Heart left ventricle (tissue), 16 donors: ENCODE measurements at places on chromosomes 7 and 10. TPM values are rescaled to one million over a fixed set of nuclear protein-coding genes. Genes with fewer than 3 reads are reported as not detected.

DNA sequence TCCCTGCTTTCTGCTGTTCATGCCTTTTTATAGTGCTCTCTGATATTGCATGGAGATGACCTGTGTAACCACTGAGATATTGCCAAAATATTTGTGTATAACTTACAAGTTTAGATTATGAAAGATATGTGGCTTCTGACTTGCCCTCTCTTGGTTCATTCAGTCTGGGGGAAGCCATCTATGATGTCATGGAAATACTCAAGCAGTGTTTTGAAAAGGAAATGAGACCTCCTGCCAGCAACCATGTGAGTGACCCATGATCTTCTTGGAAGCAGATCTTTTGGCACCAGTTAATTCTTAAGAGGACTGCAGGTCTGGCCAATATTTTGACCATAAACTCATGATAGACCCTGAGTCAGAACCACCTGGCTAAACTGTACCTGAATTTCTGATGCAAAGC is 183.0 kb downstream of the THSD7A start:
- H3K36me3 ChIP-seq: no peaks in the 10 kb centered on the region
- H3K27ac ChIP-seq: no peak overlapping the region
- no peak overlapping the region for H3K4me3 ChIP-seq
- H3K27me3 ChIP-seq: no peaks in the 10 kb centered on the region

- H3K4me3 ChIP-seq: no peak overlapping the region
- no peaks in the 10 kb centered on the region for H3K27me3 ChIP-seq
- no peaks in the 10 kb centered on the region for H3K4me1 ChIP-seq
- DNase-seq: no peak
These were observed 55.7 kb upstream of the OGDHL start for GRCh38 chr10:49817845-49818244.

GRCh38 chr10:98539578-98539977 is 92.8 kb upstream of the HPS1 start:
- no peak overlapping the region for H3K4me3 ChIP-seq
- no peaks in the 10 kb centered on the region for H3K27me3 ChIP-seq

DNA sequence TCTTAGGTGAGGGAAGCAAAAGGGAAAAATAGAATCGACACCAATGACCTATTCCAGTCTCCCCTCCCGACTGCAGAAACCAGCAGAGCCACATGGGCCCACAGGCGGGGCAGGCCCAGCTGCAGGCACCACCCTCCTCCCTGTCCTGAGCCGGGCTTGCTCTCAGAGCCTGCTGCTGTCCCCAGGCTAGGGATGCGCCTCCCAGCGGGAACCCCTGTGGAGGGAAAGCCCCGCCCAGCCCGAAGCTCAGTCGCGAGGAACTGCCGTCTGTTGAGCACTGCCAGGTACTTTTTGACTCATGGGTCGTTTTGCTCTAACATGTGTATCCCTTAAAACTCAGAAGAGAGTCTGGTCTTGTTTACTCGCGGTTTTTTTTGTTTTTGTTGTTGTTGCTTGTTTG is 124.5 kb upstream of the RET start:
- H3K4me3 ChIP-seq: no peak overlapping the region
- H3K36me3 ChIP-seq: no peaks in the 10 kb centered on the region
- H3K27me3 ChIP-seq: peaks cover 12% of the 10 kb centered on the region
- peaks cover 6% of the 10 kb centered on the region for H3K4me1 ChIP-seq
- H3K27ac ChIP-seq: no peak overlapping the region

- H3K36me3 ChIP-seq: no peaks in the 10 kb centered on the region
- no peaks in the 10 kb centered on the region for H3K27me3 ChIP-seq
- H3K27ac ChIP-seq: no peak overlapping the region
These were observed 96.2 kb downstream of the C10orf105 start for GRCh38 chr10:71623098-71623985.

GRCh38 chr10:60778971-60779796 is 906 bp downstream of the CDK1 start:
- no peaks in the 10 kb centered on the region for H3K36me3 ChIP-seq
- H3K4me3 ChIP-seq: peak overlapping the region; percentile 66
- no peaks in the 10 kb centered on the region for H3K27me3 ChIP-seq
- no peak overlapping the region for H3K27ac ChIP-seq
- no peaks in the 10 kb centered on the region for H3K4me1 ChIP-seq

DNA sequence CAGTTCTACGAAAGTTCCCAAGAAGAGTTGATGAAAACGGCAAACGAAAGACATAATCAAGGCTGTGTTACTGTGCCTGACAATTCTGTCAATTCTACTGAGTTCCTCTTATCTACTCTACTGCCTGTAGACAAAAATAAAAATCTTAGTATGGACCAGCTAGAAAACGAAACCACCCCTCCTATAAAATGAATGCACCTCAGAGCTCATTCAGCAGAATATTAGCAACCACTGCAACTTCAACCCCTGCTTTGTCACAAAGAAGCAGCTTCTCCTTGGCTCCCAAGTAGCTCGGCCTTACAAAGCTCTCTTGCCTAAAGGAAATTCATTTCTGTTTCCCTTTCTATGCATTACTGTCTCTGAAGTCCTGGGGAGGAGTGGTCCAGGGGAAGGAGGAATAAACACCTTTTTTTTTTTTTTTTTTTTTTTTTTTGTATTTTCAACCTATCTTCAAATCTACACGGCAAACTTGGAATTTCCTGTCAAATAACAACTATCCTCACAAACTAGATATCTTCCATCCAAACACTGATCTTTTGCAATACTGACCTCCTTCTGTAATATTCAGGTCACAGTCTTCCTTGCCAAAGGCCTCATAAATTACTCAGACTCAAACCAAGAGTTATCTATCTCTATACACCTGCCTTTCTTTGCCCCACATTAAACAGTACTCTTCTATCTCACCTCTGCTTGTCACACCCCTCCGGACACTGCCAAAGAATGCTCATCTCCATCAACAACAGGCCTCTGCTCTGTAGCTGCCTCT is 74.3 kb downstream of the GLI3 start:
- H3K27ac ChIP-seq: no peak overlapping the region
- H3K4me1 ChIP-seq: no peaks in the 10 kb centered on the region
- DNase-seq: no peak
- no peak overlapping the region for H3K4me3 ChIP-seq
- H3K27me3 ChIP-seq: no peaks in the 10 kb centered on the region

- H3K4me1 ChIP-seq: no peaks in the 10 kb centered on the region
- H3K27me3 ChIP-seq: no peaks in the 10 kb centered on the region
- no peaks in the 10 kb centered on the region for H3K36me3 ChIP-seq
- H3K4me3 ChIP-seq: no peak overlapping the region
These were observed 58.8 kb upstream of the MAGI2 start for GRCh38 chr7:79512261-79512660.

DNA sequence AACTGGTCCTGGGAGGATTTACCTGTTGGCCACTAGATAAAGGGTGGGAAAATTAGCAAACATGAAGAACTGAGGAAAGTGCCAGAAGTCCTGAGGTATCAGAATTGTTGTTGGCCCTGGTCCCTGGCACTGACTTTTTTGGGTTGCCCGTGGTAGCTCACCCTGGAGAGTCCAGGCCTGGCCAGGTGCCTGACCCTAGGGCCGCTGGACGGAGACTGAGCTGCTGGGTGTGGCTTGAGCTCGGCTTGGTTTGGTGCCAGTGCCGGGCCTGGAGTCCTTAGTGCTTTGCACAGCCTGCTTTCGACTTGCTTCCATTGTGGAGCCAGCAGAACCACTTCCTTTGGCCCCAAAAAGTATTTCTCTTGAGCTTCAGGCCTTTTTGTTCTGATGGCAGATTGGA is 12.9 kb downstream of the MDH2 start:
- H3K4me1 ChIP-seq: peaks cover 19% of the 10 kb centered on the region
- peak overlapping the region; percentile 64 for H3K27ac ChIP-seq
- peaks cover 30% of the 10 kb centered on the region for H3K36me3 ChIP-seq
- DNase-seq: peak; percentile 84
- no peaks in the 10 kb centered on the region for H3K27me3 ChIP-seq

Gene SCART1
- 0.27 TPM for total RNA-seq

Gene MBL2
- total RNA-seq: not detected

Gene FAM25G
- total RNA-seq: not detected

Gene PPP1R17
- total RNA-seq: not detected

Gene ANKRD2
- 572 TPM for total RNA-seq

Gene STEAP1
- 1.6 TPM for total RNA-seq
